ENCODE measurements at places on chromosomes 4 and X.

DNA sequence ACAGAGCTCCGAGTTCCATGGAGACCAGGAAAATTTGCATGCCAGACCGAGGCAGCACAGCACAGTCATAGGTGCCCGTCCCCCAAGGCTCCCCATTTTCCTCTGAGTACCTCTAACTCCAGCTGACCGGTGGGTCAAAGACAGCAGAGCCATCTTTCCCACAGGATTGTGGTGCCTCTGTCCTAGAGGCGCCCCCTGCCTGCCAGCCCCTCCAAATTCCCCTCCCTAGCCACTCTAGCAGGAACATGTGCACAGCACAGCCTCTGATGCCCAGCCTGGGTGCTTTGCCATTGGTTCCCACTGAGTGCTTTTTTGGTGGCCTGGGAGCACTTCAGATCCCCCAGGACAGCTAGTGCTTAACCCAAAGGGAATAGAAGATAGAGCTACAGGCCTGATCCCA, 368.5 kb upstream of the PABPC5 start:
- DNase-seq, result no peak

GRCh38 chrX:48613502-48614160, 16.3 kb downstream of the WDR13 start:
- no peak for DNase-seq

DNA sequence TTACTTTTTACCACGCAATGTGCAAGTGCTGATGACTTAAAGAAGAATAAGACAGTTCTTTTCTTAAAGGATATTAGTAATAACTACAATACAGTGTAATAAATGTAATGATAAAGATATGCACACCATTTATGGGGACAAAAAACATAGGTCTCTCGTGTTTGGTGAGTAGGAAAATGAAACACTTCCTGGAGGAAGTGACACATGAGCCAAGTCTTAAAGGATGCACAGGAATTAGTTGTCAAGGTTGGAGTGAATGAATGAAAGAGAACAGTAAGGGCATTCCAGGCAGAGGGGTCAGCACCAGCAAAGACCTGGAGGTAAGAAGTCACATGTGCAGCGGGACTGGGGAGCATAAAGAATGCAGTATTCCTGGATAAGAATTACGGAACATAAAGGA, 112.7 kb downstream of the SH3RF1 start:
- DNase-seq, result no peak

DNA sequence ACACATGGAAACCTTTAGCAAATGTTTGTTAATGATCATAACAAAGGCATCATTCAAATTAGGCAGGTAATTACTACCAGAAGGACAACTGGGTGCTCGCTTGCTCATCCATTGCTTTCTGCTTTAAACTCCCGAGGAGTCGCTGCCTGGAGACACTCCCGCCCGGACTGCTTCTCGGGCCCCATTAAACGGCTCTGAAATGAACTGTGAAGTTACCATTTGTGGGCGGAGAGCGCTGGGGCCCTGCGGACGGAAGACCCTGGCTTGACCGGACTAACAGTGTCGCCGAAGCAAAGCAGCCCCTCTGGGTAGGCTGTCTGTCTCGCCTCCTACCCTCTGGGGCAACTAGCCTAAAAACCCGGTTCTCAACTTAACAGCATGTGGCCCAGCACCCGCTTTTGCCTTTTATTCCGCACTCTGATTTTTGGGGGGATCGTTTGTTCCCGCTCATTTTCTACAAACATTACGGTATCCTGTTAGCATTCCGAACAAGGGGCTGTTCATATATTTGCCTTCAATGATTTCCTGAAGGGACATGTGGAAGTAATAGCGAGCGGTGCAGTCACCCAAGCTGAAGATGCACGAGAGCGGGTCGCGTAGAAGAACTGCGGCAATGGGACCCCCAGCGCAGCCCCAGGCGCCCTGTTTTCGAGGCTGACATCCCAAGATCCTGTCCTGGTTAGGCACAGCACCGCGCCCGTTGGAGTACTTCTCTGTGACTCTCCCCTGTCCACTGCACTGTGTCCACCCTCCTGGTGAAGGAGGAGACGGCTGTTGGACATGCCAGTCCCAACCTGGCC, 1.6 kb upstream of the PDGFRA start:
- peak; percentile 44 for DNase-seq

- DNase-seq, result no peak
These were observed 57.7 kb upstream of the ATXN3L start for GRCh38 chrX:13377550-13377934.

DNA sequence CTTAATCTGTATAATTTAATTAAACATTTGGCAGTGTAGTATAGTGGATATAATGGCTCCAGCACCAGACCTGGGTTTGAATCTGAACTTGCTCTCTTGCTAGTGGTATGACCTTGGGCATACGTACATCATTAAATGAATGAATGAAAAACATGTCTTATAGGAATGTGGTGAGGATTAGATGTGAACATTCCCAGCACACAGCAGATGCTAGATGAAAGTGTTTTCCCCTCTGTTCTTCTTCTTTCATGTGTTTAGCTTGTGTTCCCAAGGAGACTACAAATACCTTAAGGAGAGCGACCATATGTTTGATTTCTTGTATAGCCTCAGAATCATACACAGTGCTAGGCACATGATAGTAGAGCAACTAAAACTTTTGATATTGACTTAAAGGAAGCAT, 56.5 kb downstream of the CT47B1 start:
- no peak for DNase-seq

All from GM06990 (cell line).